Activated naive CD4-positive, alpha-beta T cell treated with anti-CD3 and anti-CD28 coated beads, Interleukin-2, amount 50 U/mL, for 16 hours (primary cell): ENCODE measurements at places on chromosomes 3 and 15.

DNA sequence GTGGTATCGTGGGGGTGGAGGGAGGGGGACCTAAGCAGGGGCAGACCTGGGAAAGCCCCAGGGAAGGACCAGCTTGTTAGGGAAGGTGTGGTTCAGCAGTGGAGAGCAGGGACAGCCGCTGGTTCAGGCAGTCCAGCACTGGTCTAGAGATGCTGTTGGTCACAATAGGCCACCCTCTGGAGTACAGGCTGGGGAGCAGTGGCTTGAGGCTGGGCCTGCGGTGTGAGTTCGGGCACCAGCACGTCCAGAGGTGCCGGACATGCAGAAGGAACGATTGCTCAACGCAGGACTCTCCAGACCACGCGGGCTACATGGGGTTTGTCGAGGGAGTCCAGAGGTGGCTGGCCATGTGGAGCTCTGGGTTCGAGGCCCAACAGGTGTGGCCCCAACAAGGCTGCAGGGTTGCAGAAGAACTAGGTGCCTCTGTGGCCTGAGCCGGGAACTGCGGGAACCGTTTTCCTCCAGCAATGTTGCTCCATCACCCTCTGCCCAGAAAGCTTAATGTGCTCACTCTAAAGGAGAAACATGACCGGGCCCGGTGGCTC lies 143.9 kb downstream of the APBA2 start:
- no peak for DNase-seq

- DNase-seq: no peak
Measured at GRCh38 chr3:144096016-144096415, 124.4 kb downstream of the DIPK2A start.

- DNase-seq: no peak
Measured at GRCh38 chr3:14520149-14520548, 20.0 kb downstream of the GRIP2 start.

DNA sequence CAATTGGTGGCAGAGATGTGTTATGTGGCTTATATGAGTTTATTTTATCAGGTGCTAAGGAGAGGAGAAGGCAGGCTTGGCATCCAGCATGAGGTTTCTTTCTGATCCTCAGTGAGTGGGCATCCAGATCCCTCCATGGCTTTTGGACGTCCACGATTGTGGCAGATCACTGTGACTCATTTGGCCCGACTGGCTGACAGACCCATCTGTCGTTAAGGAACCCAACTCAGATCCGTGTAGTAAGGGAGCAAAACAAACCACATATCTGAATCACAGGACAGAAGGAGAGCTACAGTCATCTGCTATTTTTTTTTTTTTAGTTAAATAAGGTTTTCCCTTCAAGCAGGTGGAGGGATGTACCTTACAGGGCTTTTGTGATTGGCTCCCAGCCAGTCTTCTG lies 197.0 kb upstream of the KCNH8 start:
- DNase-seq: no peak

DNA sequence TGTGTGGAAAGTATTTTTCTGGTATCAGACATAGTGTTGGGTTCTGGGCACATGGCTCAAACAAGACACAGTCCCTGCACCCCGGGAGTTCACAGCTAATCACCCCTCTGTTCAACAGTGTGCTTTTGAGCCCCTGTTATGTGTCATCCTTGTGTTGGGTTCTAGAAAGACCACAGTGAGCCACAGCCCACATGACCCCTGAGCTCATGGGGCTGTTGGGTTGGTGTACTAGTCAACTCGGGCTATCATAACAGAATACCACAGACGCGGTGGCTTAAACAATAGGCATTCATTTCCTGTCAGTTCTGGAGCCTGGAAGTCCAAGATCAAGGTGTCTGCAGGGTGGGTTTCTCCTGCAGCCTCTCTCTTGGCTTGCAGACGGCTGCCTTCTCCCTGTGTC lies 100.0 kb downstream of the DNAJB8 start:
- no peak for DNase-seq

GRCh38 chr3:43288366-43288765 lies 2.0 kb downstream of the SNRK start:
- DNase-seq: no peak

DNA sequence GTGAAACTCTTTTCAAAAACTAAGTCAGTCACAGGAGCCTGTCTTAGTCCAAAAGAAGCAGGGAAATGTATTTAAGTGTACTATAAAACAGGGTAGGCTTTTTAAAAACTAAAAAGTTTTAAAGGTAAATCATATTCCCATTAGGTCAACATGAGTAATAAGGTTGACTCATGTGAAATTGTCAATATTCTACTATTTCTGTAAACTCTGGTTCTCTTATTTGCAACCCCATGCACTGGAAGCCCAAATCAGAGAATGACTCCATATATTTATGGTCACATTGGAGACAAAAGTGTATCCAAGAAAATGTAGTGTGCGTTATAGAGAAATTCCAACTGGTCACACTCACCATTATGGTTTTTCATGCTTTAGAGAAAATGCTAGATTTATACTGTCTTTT lies 600.3 kb upstream of the TGFBR2 start:
- DNase-seq: no peak

DNA sequence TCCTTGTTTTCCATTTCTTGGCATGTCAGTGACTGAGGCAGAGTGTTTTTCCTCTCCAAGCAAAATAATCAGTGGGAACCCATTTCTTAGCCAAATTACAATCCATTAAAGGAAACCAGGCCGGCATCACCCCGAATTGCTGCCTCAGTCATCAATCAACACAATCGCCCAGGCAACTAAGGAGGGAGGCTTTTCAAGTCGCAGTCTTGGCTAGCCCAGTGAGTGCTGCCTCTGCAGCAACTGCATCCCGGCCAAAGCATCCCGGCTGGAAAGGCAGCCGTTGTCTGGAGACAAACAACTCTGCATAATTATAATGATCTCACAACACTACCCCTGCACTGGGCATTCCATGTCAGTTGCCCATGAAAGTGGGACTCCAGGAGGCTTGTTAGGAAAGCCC lies 213.5 kb upstream of the PRICKLE2 start:
- no peak for DNase-seq

DNA sequence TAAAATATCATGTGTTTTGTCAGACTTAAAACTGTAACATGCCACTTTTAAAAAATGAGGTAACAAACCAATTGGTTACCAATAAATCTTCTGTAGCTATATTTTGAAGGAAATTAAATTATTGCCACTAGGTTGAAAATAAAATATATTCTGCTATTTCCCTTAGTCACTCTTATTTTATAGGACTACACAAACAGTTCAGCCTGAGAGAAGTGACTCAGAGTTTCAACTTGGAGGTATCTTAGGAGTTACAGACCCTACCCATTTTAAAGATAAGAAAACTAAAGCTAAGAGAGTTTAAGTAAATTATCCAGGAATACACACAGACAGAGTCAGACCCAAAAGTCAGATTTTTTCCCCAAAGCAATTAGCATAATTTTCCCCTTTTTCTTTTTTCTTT lies 65.1 kb downstream of the PIK3CB start:
- no peak for DNase-seq

DNA sequence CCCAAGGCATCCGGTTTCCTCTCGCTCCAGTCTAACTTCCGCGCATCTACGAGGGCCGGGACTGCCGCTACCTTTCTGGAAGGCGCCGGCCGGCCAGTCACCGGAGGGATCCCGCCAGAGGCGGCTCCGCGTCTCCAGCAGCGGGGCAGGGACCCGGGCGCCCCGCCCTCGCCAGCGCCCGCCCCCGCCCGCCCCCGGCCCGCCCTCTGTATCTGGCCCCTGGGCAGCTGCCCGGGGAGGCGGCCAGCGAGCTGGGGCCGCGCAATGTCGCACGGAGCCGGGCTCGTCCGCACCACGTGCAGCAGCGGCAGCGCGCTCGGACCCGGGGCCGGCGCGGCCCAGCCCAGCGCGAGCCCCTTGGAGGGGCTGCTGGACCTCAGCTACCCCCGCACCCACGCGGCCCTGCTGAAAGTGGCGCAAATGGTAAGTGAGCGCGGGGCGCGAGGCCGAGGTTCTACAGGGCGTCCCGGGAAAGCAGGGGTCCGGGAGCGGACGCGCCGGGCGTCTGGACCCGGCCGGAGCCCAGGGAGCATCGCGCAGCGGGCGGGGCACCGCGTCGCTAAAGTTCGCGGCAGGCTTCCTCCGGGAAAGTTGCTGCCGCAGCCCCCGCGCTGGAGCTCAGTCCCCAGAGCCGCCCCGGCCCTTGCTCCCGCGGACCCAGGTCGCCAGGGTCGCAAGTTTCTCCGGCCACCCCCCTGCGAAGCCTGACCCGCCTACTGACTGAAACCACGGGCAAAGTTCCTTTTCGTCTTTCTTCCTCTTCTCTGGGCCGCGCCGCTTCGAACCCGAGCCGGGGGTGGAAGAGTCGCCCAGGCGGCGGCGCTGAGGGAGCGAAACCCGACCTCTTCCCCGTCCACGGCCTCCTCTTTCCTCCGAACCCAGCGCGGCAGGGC lies at the start of gene CMTM7:
CMTM7 (plus strand) TSS at position 211 of the 893 bp plus-strand sequence; CDS start at position 265, 54 bp downstream.
- DNase-seq: peak; percentile 48

GRCh38 chr15:99148851-99149276 lies 44.0 kb downstream of the SYNM start:
- DNase-seq: no peak

DNA sequence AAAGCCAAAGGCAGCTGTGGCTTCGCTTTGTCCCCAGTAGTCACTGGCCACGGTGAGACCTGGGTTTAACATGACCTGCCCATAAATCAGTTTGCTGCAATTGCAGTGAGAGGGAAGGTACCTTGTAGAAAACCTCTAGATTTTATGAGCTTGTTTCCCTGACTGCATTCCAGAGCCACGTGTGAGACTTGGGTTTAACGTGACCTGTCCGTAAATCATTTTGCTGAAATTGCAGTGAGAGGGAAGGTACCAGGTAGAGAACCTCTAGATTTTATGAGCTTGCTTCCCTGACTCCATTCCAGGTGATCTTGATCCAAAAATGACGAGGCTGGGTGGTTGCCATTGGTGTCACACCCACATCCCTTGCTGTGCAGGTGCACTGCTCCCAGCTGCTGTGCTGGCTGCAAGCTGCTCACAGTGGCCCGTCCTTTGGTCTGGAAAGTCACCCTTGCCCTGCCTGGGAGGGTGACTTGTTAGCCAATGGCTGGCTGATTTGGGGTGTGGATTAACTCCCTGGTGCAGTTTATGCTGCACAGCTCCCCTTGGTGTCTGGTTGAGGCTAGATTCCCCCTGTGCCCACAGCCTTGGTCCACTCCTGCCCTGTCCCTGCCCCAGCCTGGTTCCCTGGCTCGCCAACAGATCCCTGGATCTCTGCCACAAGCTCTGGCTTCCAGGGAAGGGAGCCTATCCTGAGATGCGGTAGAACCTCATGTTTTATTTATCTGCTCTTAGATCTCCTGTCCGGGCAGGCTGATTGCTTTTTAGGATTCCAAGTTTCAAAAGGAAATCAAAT lies 192.7 kb upstream of the CTDSPL start:
- no peak for DNase-seq

DNA sequence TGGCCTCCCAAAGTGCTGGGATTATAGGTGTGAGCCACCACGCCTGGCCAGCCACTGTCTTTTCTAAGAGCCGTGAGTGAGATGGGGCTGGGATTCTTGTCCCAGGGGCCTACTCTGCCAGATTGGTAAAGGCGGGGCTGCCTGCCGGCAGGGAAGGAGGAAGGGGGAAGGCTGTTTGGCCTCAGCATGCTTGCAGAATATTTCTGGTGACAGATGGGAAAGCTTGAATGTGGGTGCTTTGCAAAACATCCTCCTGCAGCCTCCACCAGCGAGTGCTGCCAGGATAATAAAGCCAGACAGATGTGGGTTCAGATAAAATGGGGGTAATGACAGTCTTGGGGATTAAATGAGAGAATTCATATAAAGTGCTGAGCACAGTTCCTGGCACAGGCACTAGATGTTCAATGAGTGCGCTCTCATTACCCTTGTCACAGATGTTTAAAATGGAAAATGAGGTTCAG lies 19.8 kb upstream of the ACOX2 start:
- DNase-seq: no peak

DNA sequence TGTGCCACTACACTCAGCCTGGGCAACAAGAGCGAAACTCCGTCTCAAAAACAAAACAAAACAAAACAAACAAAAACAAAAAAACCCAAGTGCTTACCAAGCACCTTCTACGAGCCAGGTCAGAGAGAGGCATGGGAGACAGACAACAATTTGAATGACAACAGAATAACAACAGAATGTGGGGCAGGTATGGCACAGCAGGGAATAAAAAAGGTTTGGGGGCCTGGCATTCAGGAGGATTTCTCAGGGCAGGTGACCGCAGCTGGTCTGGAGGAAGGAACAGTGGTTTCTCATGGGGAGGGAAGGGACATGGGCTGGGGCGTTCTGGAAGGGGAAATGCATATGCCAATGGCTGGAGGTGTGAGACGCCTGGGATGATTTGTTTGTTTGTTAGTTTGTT lies 22.5 kb upstream of the PARL start:
- no peak for DNase-seq

- DNase-seq: no peak
Measured at GRCh38 chr3:192494174-192494573, 233.2 kb downstream of the FGF12 start.

DNA sequence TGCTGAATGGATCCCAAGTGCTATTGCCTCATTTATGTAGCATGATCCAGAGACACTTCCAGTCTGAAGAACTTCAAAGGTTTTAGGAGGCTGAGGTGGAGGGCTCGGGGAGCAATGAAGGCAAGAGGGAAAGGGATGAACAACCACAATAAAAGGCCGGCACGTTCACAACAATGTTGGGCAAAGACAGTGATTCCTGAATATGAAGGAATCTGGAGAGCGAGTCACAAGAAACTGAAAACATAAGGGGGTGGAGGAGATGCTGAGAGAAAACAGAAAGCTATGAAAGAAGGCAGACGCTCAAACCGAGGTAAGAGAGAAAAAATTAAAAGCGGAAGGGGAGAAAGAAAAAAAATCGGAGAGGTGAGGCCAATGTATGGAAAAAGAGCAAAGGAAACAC lies 120.1 kb downstream of the GREM1 start:
- no peak for DNase-seq

GRCh38 chr3:141411251-141411771 lies 43.0 kb downstream of the ZBTB38 start:
- DNase-seq: no peak

DNA sequence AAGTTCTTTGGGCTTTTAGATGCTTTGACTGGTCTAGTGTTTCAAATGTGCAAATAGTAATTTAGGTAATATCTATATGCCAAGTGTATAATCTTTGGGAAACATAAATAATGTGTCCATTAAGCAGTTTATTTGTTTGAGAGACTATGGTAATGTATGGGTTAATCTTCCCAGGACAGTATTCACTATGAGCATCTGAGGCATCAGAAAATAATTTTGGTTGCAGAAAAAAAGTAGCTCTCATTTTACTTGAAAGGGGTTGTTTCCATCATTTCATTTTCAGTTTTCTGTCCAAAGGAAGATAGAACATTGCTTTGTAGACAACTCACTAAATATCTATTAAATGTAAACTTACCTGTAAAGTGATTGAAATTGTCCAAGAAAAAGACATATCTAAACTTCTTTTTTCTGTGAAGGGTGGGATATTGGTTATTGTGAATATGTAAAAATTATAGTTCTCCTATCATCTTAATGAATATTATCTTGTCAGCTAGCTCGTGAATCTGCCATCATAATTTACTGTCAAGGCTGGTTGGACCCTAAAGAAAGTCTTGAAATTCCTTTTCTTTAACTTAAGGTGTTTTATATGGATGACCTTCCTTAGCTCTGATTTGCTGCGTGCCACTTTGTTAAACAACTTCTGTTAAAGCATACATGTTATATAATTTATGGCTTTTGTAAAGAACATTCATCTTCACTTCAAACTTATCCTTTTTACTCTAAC lies 108.8 kb downstream of the EPHA3 start:
- DNase-seq: no peak
